ENCODE measurements at places on chromosomes 6 and 20. TPM values are rescaled to one million over a fixed set of nuclear protein-coding genes. Genes with fewer than 3 reads are reported as not detected.
A peak's percentile ranks its signal among the peaks of the same experiment; 100 is the strongest.

SNAP25 gene
- total RNA-seq = 0.64 TPM

BEND6 gene
- total RNA-seq = 12.0 TPM

DEFB118 gene
- not detected for total RNA-seq

STX11 gene
- 1.9 TPM for total RNA-seq

PGC gene
- total RNA-seq = not detected

DNA sequence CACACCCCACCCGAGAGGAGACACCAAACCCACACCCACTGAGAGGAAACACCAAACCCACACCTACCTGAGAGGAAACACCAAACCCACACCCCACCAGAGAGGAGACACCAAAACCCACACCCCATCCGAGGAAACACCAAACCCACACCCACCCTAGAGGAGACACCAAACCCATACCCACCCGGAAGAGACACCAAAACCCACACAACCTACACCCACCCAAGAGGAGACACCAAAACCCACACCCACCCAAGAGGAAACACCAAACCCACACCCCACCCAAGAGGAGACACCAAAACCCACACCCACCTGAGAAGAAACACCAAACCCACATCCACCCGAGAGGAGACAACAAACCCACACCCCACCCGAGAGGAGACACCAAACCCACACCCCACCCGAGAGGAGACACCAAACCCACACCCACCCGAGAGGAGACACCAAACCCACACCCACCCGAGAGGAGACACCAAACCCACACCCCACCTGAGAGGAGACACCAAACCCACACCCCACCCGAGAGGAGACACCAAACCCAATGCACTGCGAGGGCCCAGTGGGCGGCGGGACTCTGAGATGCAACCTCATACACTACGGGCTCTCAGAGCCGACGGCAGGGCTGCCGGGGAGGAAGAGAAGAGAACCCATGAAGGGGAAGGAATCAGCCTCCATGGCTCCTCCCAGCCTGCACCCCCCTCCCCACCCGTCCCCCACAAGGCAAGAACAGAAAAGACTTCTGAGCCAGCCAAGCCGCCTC, 83.3 kb downstream of the TAF4 start:
- no peak for DNase-seq

- DNase-seq = no peak
Measured at GRCh38 chr6:146040360-146040759, 11.5 kb downstream of the GRM1 start.

DNA sequence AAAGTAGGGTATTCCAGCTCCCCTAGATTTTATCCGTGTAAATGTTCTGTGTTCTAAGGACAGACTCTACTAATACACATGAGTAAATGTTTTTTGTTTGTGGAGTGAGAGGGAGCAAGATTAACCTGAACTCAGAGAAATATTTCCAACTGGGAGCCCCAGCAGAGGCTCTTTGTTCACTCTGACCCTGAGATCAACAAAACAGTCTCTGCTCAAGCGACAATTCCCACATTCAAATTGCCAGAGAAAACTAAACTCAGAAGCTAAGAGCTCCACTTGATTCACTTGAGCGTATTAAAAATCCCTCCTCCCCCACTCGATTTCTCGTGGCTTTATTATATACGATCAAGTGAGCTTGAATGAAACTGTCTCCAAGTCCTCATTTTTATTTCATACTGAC, 413.9 kb upstream of the JARID2 start:
- DNase-seq = no peak

GRCh38 chr20:18005170-18005989, 36.6 kb downstream of the MGME1 start:
- DNase-seq = peak; percentile 69

GRCh38 chr20:17868151-17868550, 100.4 kb downstream of the SNX5 start:
- DNase-seq = no peak

GRCh38 chr6:144215402-144215931, 65.2 kb downstream of the STX11 start:
- DNase-seq = peak; percentile 42
